ENCODE measurements at places on chromosomes 3 and 15.

GRCh38 chr3:14876921-14877333 lies 58.2 kb downstream of the FGD5 start:
- no peak for DNase-seq

- DNase-seq, result peak; percentile 59
Measured at GRCh38 chr3:101803173-101803782, 24.3 kb downstream of the NXPE3 start.

DNA sequence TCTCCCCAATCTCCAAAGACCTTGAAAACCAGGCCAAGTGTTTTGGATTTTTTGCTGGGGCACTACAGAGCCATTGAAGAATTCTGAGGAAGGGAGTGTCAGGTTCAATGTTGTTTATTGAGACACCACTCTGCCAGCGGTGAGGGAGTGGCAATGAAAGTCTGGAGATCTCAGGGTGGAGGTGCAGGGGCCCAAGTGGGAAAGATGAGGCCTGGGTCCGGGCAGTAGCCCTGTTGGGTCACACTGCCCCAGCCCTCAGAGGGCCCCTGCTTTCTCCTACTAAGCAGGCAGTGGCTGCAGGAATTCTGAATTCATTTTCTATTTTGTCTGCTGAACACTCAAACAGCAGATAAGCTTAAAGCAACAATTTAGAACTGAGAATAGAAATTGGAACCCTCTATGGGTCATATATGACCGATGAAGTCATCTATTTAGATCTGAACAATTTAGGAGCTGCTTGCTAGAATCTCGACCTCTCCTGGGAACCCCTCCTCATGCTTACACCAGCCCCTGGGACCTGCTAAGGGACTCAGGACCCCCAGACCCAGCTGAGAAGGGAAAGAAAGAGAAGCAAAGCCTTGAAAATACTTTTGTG lies 17.9 kb downstream of the HRH1 start:
- no peak for DNase-seq

- DNase-seq, result no peak
Measured at GRCh38 chr15:42148808-42149492, 7.5 kb downstream of the PLA2G4F start.

- no peak for DNase-seq
Measured at GRCh38 chr3:56667973-56668579, 15.0 kb downstream of the TASOR start.

DNA sequence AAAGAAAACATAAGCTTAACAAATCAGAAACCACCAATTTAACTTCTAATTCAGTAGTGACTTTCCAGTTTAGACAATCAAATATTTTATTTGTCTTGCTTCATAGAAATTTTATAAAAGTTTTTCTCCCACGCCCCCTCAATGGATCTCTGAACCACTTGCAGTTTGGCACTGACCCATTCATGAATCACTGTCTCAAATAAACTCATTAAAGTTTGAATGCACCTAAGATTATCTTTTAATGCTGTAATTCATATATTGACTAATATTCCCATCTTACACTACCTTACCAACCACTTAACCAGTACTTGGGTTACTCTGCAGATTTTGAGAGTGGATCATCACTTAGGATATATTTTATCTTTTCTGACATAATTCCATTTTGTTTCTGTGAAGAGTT lies 880.2 kb downstream of the OTOL1 start:
- no peak for DNase-seq

DNA sequence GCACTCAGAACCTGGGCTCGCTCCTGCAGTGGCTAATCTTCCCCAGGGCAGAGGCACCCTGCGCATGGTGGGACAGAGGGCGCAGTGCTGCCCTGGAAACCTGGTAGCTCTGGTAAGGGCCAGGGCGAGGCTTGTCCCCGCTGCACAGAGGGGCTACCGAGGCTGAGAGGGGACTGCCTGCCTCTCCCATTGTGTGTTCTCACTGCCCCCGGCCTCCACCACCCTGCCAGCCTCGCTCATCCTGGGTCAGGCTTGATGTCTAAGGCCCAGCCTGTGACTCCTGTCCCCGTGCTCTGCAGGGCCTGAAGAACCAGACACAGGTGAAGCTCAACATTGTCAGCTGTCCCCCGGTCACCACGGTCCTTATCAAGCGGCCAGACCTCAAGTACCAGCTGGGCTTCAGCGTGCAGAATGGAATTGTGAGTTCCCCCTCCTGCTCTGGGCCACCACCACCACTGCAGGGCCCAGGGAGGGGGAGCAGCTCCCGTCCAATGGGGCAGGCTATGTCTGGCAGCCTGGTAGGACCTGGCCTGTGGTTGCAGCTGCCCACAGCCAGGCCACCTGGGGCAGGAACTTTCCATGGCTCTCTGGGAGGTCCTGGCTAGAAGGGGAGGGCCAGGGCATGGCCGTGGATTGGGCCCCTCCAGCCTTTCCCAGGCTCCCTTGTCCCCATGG lies 161.5 kb downstream of the NSMCE3 start:
- peak; percentile 60 for DNase-seq

GRCh38 chr15:40241269-40242212 lies 2.7 kb downstream of the PAK6 start:
- DNase-seq, result no peak

DNA sequence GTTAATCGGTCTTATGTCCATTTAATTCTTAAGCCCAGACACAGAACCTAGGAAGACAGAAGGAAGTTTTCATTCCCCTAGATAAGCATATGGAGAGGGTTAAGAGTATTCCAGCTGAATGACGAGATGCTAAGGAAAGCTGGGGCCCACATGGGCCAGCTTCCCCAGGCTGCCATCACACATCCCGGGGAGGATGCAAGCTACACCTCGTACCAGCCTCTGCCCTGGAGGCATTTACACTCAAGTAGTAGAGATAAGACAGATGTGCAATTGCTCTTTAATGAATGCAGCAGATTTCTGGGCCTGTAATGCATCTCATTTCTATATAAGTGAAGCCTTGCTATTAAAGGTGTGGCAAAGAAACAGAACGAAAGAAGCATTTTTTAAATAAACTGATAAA lies 144.5 kb downstream of the MEX3B start:
- DNase-seq, result no peak

DNA sequence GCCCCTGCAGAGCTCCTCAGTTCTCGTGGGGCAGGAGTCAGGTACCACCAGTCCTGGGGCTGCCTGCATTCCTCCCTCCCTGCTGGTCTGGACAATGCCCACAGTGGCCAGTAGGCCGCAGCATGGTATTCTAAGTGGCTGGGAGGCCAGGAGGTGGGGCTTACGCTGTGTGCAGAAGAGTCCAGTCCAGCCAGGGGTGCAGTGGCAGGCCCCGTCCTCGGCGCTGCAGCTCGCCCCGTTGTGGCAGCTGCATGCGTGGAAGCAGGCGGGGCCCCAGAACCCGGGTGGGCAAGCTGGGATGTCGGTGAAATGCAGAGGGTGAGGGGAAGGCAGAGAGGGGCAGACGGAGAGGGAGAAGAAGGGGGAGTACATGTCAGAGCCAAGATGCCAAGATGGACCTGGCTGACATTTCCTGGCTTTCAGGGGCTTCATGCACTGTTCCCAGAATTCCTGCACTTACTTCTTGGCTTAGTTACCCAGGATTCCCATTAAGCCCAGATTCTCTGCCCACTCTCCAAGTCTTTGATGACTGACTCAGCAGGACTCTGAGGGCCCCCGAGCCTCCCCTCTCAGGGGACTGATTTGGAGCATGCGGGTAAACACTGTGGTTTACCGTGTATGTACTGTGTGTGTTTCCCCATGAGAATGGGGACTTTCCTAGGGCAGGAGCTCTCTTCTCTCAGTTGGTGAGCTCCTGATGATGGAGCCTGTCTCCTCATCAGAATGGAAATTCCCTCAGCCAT lies 47.5 kb downstream of the RAB11A start:
- DNase-seq, result no peak

GRCh38 chr3:9247361-9247940 lies 2.0 kb downstream of the SRGAP3 start:
- DNase-seq, result no peak

GRCh38 chr15:78838489-78838888 lies 27.2 kb upstream of the ADAMTS7 start:
- DNase-seq, result no peak

GRCh38 chr15:41801850-41802455 lies 25.9 kb upstream of the JMJD7 start:
- no peak for DNase-seq

GRCh38 chr15:78360958-78361718 lies 21.0 kb downstream of the CRABP1 start:
- no peak for DNase-seq

DNA sequence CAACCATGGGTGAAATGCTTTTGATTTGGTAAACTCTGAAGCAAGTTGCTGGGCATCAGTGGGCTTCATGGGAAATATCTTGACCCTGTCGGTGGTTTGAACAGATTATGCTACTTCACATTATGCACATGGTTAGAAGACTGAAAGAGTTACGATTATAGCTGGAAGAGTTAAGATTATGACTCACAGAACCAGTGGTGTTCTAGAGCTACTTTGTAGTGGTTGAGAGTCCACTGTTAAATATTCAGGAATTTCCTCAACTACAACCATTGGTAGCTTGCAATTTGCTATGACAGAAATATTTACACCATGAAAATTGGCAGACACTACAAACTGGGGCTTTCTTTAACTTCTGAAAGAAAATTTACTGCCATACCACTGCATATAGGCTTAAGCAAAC lies 99.3 kb downstream of the GADL1 start:
- no peak for DNase-seq

GRCh38 chr3:79361748-79362378 lies 405.9 kb downstream of the ROBO1 start:
- no peak for DNase-seq

DNA sequence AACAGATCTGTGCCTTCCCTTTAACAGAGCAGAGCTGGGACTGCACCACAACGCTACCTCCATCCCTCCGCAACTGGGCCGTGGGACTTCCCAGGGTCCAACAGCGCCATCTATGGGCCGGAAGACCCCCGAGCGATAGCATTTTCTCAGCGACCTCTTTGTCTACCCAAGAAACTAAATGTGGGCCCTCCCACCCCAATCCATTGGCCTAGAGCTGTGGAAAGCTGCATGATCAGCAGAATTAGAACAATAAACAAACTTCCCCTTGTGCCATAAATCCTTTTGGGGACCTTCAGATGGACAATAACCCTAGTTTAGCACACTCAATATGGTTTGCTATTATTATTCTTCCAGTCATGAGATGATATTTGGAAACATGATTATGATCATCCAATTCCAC lies 74.8 kb upstream of the NTRK3 start:
- no peak for DNase-seq

GRCh38 chr15:55334997-55335396 lies 16.0 kb downstream of the PIGB start:
- DNase-seq, result no peak

DNA sequence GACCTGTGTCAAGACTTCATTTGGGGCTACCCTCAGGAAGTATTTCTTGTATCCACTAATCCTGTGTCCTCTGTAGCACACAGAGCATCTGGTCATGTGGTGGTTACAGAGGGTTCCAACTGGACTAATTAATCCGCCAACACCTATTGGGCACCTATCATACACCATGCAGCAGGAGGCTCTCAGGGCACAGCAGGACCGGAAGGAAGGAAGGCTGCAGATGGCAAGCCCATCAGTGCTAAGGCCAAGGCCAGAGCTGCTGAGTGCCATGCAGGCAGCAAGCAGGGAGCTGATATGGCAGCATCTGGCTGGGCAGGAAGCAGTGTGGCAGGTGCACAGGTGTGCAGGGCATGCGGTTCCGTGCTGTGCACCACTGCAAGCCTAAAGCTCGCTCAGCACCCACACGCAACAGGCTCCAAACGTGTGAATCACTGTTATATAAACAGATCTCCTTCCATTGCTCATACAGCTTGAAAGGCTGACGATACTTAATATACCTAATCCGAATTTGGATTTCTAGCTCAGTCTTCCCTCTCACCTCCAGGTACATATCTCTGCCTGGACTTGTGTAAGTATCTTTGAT lies 64.4 kb upstream of the SNRPA1 start:
- DNase-seq, result no peak

- DNase-seq, result no peak
Measured at GRCh38 chr15:65326117-65326526, 21.6 kb downstream of the RNU5B-1 start.

DNA sequence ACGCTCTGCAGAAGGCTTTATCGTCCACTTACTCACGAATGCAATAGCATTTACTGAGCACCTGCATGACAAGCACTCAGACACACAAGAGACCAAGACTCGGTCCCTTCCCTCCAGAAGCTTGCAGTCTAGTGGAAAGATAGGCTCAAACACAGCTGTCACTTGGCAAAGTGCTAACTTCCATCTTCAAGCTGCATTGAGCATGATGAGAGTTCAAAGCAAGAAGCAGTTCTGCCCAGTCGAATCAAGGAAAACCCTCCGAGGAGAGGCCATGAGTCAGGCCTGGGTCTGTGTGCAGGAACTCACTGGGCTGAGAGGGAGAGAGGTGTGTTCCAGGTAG lies 51.5 kb downstream of the C3orf20 start:
- DNase-seq, result no peak

- no peak for DNase-seq
Measured at GRCh38 chr15:46266661-46267060, 631.8 kb downstream of the SQOR start.

DNA sequence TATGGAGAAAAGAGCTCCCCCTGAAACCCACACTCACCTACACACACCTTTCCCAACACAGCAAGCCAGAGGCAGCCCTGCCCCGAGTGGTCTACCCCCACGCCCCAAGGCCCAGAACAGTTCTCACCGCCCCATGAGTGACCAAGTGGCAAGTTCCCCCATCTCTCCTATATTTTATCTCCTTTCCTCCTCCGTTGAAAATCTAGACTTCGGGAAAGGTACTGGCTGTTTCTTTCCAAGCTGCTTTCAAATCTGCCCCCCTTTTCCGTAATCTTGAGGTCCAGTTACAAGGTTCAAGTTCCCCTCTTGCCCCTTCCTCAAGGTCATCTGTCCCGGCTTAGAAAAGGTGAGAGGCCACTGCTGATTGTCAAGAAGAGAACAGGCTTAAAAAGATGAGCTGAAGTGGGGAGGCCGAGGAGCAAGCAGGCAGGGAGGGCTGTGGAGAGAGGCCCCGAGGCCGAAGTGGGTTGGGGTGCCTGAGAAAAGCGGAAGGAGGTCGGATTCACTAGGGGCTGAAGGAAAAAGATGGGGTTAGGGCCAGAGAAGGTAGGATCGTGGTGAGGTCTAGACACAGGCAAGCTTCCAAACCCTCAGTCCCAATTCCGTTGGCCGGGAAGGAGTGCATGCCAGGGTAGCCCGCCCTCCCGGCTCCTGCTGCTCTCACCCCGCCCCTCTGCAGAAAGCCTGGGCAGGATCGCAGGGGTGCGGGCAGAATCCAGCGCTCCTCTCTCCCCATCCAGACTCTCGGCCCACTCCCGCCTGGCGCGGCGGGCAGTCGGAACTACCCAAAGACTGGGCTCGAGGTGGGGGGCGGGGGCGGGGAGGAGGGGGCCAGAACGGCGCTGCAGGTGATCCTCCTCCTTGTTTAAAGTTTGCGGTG lies 1.7 kb downstream of the SEMA5B start:
- DNase-seq, result no peak

DNA sequence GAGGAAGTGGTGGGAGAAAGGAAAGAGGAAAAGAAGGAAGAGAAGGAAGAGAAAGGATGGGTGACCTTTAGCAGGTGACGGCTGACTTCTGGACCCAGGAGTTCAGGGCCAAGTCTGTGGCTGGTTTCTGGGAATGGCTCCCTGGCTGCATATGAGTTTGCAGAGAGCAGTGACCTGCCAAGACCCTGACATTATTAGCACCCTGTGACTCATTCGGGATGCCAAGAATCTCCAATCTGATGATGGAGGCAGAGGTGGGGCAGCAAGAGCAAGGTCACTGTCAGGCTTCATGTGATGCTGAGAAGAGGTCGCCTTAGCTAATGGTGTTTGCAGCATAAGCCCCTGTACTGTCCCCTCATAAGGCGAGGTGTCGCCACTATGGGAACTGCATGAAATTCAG lies 42.6 kb downstream of the MYZAP start:
- no peak for DNase-seq
